Stimulated activated CD8-positive, alpha-beta memory T cell treated with anti-CD3 and anti-CD28 coated beads, Interleukin-4, amount 100 ng/mL, for 1 hour (primary cell): ENCODE measurements at places on chromosomes 4 and X.

GRCh38 chr4:6598127-6598526 is 23.1 kb downstream of the MAN2B2 start:
- DNase-seq, result no peak

- no peak for DNase-seq
Observed at GRCh38 chr4:88136249-88136648, 22.2 kb downstream of the ABCG2 start.

- no peak for DNase-seq
Observed at GRCh38 chr4:140213116-140213515, 59.1 kb upstream of the MAML3 start.

- DNase-seq, result no peak
Observed at GRCh38 chr4:166482758-166483157, 609.7 kb downstream of the TLL1 start.

- no peak for DNase-seq
Observed at GRCh38 chr4:74364652-74365491, at the start of gene EREG. EREG (plus strand) TSS chr4:74365145; CDS start chr4:74365309, 164 bp downstream.

- no peak for DNase-seq
Observed at GRCh38 chr4:25580633-25581467, 74.8 kb upstream of the SLC34A2 start.

GRCh38 chr4:20724915-20725314 is 24.7 kb downstream of the PACRGL start:
- no peak for DNase-seq

DNA sequence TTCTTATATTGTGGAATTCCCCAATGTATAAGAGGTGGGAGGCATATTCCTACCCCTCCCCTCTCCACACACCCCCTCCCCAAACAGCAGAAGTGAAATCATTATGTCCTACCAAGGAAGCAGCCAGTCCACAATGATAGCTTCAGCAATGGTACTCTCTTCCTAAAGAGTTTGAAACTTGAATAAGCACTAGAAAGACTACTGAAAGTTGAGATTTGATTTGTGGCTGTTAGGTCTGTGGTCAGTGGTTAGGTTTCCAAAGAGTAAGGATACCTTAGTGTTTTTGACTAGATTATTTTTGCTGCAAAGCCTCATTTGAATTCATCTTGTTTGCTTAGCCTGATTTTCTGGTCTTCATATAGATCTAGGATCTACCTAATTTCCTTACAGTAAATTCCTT is 242.2 kb downstream of the DKK2 start:
- DNase-seq, result no peak

DNA sequence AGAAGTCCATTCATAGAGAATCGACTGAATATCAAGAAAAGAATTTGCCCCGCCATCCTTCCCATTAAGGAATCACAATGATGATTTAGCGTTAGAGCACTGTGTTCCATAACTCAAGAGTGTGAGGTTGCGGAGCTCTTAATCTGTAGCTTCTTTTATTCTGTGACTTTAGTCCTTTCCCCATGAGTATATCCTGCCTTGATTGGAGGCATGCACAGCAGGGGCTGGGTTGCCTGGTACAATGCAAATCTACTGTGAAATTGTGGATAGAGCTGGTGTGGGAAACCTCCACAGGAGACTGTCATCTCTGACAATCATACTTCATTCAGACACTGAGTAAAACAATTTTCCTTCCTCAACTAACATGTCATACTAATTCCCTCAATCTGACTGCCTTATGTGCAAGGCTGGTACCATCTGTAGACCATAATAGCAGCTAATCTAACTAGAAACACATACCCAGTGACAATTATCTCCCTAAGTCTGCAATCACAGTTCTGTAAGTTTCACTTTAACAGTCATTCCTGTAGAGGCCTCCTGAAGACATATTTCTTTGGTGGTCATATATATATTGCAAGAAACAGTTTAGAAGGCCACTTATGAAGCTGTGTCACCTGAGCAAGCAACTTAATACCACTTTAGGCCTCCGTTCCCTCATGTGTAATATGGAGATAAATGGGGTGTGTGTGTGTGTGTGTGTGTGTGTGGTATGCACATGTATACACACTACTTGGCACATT is 355.2 kb upstream of the FAM241A start:
- no peak for DNase-seq

GRCh38 chr4:102783006-102783405 is 22.2 kb upstream of the MANBA start:
- no peak for DNase-seq

GRCh38 chr4:13992975-13993520 is 365.5 kb upstream of the BOD1L1 start:
- DNase-seq, result no peak

DNA sequence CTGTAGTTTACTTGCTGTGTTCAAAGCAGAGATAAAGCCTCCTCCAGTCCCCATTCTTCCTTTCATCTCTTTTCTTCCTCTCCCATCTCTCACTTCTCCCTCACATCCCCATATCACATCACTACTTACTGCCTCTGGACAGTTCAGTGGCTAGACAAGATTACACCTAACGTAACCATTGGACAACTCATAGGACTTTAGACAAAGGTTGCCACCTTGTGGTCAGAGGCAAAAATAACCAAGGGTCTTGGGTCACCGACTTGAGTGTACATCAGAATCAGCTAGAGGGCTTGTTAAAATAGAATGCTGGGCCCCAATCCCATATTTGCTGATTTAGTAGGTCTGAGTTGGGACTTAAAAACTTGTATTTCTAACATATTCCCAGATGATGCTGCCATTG is 109.3 kb upstream of the DGKK start:
- no peak for DNase-seq

GRCh38 chr4:164761241-164761640 is 7.3 kb downstream of the SMIM31 start:
- no peak for DNase-seq

GRCh38 chr4:69984030-69984443 is 11.7 kb upstream of the STATH start:
- DNase-seq, result no peak

DNA sequence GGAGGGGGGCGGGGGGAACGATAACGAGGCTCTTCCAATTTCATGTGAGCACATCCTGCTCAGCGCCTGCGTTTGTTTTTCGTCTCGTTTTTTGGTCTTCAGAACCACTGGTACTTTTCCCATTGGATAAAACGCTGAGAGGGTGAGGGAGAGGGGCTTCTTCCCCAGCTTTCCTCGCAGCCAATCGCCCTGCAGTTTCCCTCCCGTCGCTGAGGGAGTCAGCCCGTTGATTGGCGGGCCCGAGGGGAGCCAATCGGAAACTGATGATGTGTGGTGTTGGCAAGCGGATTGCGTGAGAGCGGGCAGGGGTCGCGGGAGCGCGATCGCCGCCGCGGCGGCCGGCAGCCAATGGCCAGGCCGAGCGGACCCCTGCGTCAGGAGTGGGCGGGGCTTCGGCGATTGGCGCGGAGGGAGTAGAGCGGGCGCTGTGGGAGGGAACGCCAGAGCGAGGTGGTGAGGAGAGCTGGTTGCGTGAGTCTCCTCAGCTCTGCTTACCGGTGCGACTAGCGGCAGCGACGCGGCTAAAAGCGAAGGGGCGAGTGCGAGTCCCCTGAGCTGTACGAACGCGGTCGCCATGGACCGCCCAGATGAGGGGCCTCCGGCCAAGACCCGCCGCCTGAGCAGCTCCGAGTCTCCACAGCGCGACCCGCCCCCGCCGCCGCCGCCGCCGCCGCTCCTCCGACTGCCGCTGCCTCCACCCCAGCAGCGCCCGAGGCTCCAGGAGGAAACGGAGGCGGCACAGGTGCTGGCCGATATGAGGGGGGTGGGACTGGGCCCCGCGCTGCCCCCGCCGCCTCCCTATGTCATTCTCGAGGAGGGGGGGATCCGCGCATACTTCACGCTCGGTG is at the start of gene TSPYL2:
Gene TSPYL2 (plus strand): TSS at position 443 of the 848 bp plus-strand sequence. CDS start 132 bp downstream, at position 575.
- peak; percentile 84 for DNase-seq
